ENCODE measurements at places on chromosomes 2 and 18.

- no peak for DNase-seq
Observed at GRCh38 chr2:190469771-190470170, 61.6 kb downstream of the MFSD6 start.

DNA sequence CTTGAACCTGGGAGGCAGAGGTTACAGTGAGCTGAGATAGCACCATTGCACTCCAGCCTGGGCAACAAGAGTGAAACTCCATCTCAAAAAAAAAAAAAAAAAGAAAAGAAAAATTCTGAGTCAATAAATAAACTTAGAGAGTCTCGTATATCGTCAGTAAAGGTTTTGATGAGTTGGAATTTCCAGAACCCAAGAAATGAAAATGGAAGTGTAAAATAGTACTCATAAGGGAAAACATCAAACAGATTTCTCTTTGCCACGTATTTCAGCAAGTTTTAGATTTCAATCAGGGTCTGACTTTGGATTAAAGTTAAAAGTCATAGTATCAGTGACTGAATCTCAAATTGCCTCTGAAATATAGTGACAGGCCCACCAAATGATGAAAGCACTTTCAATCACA is 71.4 kb upstream of the SPOPL start:
- DNase-seq = no peak

DNA sequence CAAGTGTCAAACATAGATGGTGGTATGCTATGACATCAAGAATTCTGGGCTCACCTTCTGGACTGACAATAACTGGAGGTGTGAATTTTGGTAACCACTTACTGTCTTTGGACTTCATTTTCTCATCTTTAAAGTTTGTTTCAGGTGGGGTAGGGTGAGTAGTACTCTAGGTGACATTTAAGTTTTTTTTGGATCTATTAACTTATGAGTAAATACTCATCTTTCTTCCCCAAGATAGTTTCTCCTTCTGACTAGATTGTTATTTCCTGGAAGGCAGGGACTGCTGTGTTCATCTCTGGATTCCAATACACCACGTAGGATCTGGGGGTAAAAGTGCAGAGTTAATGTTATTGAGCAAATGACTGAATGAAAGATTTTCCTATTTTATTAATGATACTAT is 55.9 kb downstream of the ICOS start:
- DNase-seq = no peak

DNA sequence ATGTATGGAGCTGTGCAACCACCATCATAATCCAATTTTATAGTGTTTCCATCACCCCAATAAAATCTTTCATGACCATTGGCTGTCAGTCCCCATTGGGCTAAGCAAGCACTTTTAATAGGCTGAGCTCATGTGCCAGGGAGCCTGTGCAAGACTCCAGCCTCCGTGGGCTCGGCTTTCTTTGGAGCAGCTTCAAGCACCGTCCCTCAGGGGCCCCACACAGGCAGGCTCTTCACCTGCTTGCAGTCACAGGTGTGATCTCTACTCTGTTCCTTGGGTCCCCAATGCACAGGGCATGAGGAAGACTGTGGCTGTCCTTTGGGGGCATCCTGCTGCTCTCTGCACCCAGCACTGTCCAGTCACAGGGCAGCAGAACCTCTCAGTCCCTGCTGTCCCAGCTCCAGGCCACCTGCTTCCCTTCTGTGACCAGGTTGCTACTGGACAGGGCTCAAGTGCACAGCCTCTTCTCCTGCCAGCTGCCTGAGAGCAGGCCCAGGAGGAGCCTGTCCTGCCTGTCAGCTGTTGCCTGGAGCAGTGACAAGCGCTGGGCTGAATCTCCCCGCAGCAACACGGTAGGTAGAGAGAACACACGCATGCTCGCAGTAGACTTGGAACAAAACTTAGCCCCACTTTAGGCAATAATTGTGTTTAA is 40.7 kb upstream of the TMEM131 start:
- DNase-seq = no peak

- DNase-seq = no peak
Observed at GRCh38 chr2:9032536-9033255, 29.2 kb upstream of the MBOAT2 start.

All from pancreas (tissue), 10 donors.